ENCODE measurements at places on chromosomes 5 and 9.

- no peak for DNase-seq
Measured at GRCh38 chr9:38046661-38047300, 22.2 kb downstream of the SHB start.

DNA sequence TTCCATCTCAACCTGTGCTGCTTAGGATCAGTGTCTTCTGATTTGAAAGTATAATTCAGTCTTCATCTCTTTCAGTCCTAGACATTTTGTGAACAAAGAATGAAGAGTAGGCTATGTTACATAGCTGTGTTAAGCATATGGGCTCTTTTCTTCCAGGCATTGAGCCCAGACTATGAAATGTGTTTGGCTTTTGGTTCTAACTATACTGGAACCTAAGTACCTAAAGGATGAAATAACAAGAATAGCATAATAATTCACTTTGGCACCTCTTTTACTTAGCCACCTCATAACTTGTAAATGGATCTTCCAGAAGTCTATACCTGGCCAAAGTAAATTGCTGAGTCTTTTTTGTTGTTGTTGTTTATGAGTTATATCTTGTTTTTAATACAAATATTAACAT is 71.4 kb downstream of the SLF1 start:
- DNase-seq = no peak

DNA sequence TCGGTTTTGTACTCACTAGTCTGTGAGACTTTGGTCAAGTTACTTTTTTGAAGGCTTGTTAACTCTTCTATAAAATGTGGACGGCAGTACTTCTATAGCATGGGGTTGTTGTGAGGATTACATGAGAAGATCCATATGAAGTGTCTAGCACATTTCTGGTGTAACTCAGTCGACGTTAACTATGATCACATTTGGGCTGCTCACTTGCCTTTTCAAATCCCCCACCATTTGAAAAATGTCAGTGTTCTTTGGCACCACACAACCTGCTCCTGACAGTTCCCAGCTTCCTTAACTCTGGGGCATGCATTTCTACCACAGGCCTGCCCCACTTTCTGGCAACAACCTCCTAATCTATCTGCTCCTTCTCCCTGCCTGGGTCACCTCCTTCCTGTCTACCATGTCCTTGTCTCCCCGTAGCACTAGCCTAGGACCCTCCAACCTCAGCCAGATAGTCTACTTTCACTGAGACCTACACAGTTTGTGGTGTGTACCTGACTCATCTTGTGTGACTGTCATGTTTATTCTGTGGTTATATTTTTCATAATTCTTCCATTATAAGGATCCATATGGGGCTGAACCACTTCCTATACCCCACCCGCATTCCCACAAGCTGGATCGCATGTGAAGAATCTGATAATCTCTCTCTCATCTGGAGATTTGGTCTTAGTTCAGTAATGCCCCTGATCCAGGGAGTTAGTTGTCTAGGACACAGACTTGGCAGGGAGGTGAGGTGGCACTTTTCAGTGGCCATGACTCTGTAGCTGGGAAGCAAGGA is 30.2 kb upstream of the BASP1 start:
- DNase-seq = no peak

GRCh38 chr9:26081847-26082246 is 403.6 kb upstream of the TUSC1 start:
- DNase-seq = no peak

DNA sequence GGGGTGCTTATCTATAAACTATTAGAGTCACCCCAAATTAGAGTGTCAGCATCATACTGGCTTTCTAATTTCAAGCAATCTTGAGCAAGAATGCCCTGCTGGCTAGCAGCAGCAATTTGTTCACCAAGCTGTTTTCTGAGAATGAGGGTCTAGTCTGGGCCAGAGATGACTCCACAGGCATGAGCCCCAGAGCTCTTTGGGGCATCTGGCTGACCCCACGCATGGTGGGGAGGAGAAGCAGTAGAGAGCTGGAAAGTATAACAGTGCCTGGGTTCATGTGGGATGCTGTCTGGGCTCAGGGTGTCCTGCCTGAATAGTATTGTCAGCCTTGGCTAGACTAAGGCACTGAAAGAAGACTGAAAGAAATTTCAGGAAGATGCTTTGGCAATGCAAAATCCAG is 64.9 kb downstream of the C6 start:
- no peak for DNase-seq

DNA sequence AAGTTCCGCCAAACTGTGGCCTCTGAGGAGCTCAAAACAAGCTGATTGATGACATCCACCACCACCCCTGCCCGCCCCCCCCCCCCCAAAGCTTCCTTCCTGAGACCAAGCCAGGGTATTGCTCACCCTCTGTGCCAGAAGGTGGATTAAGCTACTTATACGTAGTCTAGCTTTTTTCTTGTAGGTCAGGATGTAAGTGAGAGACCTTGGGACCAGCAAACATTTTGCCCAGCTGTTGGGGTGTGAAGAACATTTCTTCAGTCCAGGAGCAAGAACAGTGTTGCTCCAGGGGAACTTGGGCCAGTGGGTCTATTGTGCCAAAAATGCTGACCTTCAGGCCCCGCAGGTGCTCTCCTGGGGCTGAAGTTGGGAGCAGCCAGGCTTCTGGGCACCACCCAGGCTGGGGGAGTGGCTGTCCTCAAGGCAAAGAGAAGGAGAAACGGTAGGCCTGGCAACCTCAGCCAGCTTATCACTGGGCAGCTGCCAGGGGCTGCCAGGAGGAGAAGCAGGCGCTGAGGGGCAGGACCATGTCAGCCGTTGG is 18.0 kb downstream of the NEURL1B start:
- DNase-seq = no peak

- no peak for DNase-seq
Measured at GRCh38 chr9:131961496-131961880, 118.2 kb downstream of the MED27 start.

DNA sequence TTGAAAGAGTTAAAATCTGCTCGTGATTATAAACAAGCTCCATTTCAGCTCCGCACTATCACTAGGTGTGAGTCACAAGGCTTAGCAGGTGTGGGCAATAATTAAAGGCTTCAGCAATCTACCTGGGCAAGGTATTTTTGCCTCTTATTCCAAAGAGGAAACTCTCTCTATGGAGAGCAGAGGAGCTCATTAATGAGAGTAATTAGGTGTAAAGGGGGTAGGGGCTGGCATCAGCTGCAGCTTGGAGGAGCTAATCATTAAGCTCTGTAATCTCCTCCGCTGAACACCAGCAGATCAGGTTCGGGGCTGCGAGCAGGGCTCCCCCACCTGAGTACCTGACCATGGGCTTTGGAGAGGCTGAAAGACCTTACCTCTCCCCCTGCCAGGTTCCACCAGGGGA is 129.2 kb downstream of the CRB2 start:
- no peak for DNase-seq

GRCh38 chr9:75636427-75637045 is 253.9 kb upstream of the PCSK5 start:
- no peak for DNase-seq

GRCh38 chr5:72427016-72427415 is 80.2 kb downstream of the ZNF366 start:
- DNase-seq = no peak

DNA sequence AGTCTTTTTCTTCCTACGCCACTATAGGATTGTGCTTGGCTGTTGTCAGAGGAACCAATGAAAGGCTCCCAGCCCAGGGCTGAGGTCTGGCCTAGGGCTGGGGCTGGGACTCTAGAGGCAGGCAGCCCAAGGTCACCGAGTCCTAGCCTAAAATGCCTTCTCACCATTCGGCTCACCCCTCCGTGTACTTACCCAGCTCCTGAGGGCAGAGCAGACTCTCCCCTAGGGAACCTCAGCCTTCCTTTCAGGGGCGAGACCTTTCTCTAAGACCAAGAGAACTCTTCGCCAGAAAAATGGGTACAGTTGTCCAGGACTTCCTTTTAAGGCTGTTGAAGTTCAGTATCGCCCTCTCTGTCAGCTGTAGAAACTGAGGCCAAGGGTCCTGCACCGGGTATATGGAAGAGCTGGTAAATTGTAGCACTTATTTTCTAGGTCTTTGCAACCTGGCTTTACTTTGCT is 1.7 kb upstream of the SPRY4 start:
- no peak for DNase-seq

- DNase-seq = no peak
Measured at GRCh38 chr5:27727254-27727653, 688.9 kb upstream of the CDH9 start.

GRCh38 chr5:111069839-111070238 is 1.7 kb upstream of the TSLP start:
- DNase-seq = no peak

- no peak for DNase-seq
Measured at GRCh38 chr5:23169660-23170416, 316.7 kb upstream of the CDH12 start.

- DNase-seq = no peak
Measured at GRCh38 chr5:36414869-36415282, 113.2 kb upstream of the RANBP3L start.

GRCh38 chr9:37902796-37903646 is 906 bp downstream of the SLC25A51 start:
- DNase-seq = no peak

DNA sequence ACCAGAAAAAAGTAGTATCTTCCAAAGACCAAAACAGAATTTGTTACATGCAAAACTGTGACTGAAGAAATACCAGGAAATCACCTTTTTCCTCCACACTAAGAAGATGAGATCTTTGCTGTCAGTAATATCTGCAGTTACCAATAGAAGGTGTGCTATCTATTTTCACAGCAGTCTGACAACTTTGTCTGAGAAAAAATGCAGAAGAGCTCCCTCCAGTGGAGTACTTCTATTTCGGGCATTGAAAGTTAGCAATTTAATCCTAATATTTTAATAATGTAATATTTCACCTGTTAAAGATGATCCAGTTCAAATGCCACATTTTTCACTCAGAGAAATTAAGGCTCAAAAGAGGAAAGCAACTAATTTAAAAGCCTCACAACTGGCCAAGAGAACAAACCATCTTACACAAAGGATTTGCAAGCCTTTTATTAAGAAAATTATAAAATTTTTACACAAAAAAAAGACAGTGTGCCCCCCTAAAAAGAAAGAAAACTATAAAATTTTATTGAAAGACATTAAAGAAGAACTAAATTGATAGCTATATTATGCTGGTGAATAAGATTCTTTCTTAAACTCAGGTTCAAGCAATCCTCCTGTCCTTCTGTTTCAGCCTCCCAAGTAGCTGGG is 50.6 kb downstream of the DEPDC1B start:
- DNase-seq = no peak

- no peak for DNase-seq
Measured at GRCh38 chr9:22392523-22392922, 54.1 kb upstream of the DMRTA1 start.

- peak; percentile 55 for DNase-seq
Measured at GRCh38 chr9:34986540-34987047, 3.0 kb upstream of the DNAJB5 start.

DNA sequence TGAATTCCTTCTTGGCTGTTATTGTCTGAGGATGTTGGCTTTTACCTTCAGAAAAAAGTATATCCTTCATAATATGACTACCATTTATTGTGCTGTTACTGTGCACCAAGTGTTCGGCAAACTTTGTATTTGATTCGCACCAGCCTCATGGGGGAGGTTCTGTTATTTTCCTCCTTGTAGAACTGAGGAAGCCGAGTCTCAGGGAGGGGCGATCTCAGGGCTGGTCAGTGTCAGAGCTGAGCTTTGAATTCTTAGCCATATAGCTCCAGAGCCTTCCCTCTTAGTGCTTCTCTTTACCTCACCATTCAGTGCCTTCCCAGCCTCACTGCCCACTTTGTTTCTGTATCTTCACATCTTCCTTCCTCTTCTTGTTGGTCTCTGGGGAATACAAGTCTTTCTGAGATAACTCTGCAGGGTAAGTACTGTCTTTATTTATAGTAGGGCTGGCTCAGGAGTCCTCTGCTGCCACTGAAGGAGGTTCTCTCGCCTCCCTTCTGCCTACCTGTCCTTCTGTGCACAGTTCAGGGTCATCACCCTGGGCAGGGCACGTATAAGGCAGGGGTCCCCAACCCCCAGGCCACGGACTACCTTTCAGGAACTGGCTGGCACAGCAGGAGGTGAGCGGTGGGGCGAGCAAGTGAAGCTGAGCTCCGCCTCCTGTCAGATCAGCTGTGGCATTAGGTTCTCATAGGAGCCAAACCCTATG is 48.4 kb downstream of the GALNT10 start:
- no peak for DNase-seq

DNA sequence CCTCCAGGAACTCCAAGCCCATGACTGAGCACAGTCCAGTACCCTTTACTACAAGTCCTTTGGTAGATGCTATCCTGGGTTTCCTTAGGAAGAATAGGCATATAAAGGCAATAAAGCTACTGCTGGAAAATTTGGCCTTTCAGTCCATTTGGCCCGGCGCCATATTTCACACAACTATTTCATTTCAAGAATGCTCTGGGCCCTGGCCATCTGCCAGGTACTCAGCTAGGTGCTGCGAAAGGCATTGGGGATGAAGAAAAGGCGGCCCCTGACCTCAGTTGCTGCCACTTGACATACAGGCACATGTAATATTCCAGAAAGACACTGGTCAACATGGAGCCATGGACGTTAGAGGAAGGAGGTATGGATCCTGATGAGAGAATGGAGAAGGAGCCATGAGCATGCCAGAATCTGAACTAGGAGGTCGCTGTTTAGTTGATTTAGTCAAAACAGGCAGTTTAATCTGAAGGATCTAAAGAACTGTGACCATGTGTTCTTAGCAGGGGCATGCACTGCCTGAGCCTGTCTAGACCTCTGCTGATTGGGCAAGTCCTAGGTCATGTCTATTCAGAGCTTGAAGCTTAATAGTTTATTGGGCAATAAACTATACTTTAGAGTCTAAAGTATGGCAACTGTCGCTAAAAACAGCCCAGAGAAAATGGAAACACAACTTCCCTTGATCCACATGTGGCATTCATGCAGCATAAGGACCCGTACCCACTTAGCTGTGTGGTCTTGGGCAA is 149.3 kb downstream of the MELK start:
- no peak for DNase-seq

DNA sequence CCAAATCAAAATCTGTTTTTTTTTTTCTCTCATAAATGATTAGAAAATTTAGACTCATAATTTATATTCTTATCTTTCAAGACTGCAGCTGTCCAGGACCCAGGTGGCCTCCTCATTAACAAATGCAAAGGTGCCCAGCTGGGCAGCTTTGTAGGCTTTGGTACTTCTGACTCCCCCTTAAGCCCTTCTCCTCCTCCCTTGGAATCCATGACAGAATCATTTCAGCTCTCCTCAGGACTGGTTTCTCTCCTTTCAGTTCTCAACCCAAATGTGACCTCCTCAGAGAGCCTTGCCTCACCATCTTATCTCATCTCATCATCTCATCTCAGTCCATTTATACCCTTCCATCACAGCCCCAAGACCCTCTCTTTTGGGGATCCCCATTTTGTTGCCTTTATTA is 221.7 kb downstream of the KIAA0825 start:
- no peak for DNase-seq

- no peak for DNase-seq
Measured at GRCh38 chr5:81161012-81161601, 72.0 kb upstream of the CKMT2 start.

- DNase-seq = no peak
Measured at GRCh38 chr5:124631874-124632550, 114.4 kb downstream of the ZNF608 start.

DNA sequence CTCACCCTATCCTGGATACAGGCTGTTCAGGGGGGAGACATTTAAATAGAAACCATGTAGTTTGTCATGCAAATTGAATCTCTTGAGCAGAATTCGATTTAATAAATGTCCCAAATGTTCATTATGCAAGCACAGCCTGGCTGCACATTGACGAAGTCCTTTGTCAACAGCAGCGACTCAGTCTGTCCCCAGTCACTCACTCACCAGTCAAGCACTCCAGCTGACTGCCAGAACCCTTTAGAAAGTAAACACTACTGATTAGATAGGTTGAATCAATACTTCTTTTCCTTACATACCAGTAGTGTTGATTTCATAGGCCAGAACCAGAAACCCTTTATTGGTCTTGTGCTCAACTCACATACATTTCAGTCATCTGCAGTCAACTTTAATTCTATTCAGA is 27.5 kb downstream of the CDH6 start:
- no peak for DNase-seq
